Myocyte (in vitro differentiated cells): ENCODE measurements at places on chromosomes 3 and 15.
A peak's percentile ranks its signal among the peaks of the same experiment; 100 is the strongest.

DNA sequence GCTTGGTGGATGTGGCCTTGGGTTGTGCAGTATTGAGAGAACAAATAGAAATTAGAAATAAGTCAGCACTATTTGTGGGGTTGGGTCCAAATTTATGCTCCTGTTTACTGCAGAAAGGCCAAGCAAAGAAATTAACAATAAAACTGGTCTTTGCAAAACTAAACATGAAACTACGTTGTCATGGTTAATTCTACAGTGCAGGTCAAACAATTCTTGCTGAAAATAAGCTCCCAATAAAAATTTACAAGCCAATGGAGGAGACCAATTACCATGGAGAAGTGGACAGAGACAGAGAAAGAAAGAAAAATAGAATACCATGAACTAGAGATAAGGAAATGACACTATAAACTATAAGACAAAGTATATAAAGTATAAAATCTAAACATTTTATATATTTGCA, 101.3 kb downstream of the CDIN1 start:
- DNase-seq, result no peak

DNA sequence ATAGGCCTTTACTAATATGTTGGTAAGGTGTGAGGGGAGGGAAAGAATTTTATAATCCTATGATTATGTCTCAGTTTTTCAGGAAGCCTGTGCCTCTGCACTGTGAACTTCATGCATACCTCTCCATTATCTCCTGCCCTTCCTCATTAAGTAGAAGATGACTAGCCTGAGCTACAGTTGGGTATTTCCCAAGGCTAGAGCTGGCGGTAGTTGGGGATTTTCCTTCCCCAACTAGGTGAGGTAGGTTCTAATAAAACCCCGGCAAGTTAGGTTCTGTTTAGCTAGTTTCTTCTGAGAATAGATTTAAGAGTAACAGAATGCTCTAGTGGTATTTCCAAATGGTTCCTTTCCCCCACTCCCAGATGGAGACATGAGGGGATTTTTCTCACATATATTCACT, 414.5 kb downstream of the GRM7 start:
- DNase-seq, result no peak

DNA sequence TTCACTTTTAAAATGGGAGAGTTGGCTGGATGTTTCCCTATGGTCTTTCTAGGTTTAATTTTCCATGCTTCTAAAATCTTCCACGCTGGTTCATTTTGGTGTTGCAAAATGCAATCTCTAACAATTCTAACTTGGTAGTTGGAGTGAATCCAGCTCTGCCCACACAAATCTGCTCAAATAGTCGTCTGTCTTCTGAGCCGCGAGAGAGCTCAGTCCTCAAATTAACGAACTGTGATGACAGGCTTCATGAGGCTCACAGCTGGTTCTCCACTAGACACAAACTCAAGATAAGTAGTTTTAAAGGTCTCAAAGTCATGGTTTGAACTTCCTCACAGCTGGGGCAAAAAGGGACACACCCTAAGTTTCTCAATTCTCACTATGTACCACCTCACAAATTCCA, 178.6 kb upstream of the LYSMD4 start:
- DNase-seq, result peak; percentile 19

DNA sequence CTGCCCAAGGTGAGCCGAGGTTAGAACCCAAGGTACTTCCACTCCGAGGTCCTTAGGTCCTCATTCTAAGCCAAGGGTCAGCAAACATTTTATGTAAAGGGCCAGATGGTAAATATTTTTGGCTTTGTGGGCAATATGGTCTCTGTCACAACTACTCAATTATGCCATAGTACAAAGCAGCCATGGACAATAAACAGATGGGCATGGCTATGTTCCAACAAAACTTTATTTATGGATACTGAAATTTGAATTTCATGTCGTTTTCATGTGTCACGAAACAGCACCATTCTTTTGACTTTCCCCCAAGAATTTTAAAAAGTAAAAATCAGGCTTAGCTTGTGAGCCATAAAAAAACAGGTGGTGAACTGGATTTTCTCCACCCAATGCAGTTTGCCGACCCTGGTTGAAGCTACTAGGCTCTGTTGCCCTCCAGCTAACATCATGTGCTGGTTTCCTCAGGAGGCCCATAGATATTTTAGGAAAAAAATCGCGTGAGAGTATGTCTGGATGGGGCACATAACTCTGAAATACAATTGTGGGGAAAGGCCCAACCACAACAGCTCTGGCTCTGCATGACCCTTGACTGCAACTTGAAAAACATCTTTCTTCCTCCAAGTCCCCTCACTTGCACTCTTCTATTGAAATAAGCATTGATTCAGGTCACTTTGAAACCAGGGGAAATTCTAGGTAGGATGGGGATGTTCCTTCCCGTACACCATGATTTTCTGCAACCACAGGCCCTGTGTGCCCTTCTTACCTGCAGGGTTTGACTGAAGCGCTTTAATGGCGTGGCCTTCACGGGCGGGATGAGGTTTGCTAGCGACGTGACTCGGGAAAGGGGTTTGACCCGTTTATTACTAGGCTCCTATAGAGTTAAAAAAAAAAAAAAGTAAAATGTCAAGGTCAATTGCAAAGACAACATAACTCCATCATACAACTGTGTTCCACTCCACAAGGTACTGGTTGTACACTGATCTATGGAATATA, 28.5 kb downstream of the ARHGEF3 start:
- peak; percentile 84 for DNase-seq

DNA sequence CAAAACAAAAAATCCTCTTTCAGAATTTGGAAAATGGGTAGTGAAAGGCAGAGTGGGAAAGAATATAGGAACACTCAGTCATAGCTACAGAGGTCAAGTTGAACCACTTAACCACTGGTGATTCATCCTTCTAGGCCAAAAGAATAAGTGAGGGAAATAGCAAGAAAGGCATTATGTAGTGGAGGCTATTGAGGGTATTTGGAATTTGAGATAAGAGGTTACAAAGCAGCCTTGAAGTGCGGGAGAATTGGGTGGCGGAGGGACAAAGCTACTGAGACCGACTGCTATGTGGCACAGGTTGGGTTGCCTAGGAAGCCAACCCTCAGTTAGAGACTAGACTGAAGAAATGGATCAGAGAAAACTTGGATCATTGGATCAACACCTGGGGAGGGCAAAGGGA, 109.5 kb downstream of the SYNPR start:
- DNase-seq, result no peak

- DNase-seq, result no peak
These were observed 53.4 kb downstream of the RPL39L start for GRCh38 chr3:187085933-187086332.

- DNase-seq, result no peak
These were observed 2.1 kb upstream of the PARP14 start for GRCh38 chr3:122678506-122678905.

DNA sequence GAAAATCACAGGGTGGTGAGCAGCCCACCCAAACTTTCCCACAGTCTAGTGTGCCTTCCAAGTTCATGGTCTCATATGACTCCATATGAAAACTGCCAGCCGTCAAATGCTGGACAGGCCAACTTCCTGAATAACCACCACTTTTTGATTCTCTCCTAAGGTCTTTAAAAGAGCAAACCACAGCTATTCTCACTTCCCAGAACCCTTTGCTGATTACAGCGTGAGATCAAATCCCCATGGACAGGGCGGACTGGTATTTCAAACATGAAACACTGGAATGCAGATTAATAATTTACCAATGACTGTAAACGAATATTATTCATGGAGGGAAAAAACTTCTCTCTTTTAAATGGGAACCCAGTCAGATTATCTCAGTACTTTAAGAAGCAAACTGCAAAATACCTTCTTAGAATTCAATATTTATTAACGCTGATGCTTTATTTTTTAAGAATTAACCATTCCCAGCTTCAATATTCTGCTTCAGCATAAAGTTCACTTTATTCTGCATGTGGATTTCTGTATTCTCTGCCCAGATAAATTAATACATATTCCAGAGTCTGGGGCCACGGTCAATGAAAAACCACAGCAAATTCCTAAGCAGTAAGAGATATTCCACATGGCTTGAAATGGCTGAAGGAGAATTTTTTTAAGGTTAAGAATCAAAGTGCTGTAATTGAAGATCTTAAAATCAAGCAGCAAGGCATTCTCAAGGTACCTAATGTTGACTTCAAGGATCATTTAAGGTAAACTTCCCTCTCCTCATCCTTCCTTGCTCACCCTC, 42.9 kb downstream of the MYO1E start:
- peak; percentile 81 for DNase-seq
